ENCODE measurements at places on chromosomes 13 and 19.

- ATAC-seq, result no peak
Observed at GRCh38 chr13:110555601-110556223, 5.8 kb downstream of the RAB20 start.

DNA sequence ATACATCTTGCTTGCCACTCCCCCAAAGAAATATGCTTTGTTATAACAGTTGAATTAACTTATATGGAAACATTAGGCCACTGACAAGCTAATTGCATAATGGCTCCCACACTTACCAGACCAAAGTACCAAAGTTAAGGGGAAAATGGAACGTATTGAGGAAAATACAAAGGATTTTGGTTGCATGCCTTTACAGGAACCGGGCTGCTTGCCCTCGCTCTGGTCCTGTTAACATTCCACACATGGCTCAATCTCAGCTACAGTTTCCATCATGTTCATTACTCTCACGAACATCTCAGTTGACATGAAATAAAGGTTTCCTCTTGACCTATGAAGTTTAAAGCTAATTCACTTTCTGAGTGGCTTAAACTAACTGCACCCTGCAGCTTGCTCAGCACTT, 220.7 kb upstream of the RXFP2 start:
- ATAC-seq, result no peak

- no peak for ATAC-seq
Observed at GRCh38 chr13:73138276-73138637, 79.5 kb downstream of the KLF5 start.

- ATAC-seq, result peak; percentile 55
Observed at GRCh38 chr13:26222520-26223046, 469 bp upstream of the RNF6 start.

DNA sequence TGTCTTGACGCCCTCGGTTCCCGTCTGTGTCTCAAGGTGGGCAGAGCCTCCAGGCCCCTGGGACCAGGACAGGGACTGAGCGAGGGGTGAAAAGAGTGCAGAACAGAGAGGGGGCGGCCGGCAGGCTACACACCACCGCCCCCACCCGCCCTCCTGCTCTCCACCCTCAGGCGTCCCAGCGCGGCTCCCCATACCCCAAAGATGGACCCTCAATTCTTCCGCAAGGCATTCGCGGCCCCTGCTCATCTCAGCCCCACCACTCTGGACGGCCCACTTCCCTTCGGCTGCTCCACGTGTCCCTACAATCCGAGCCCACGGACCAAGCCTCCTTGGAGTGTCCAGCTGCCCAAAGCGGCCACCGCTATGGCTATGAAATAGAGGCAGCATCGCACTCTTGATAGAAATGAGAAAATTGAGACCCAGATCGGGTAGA, 1.8 kb downstream of the KLF16 start:
- no peak for ATAC-seq

DNA sequence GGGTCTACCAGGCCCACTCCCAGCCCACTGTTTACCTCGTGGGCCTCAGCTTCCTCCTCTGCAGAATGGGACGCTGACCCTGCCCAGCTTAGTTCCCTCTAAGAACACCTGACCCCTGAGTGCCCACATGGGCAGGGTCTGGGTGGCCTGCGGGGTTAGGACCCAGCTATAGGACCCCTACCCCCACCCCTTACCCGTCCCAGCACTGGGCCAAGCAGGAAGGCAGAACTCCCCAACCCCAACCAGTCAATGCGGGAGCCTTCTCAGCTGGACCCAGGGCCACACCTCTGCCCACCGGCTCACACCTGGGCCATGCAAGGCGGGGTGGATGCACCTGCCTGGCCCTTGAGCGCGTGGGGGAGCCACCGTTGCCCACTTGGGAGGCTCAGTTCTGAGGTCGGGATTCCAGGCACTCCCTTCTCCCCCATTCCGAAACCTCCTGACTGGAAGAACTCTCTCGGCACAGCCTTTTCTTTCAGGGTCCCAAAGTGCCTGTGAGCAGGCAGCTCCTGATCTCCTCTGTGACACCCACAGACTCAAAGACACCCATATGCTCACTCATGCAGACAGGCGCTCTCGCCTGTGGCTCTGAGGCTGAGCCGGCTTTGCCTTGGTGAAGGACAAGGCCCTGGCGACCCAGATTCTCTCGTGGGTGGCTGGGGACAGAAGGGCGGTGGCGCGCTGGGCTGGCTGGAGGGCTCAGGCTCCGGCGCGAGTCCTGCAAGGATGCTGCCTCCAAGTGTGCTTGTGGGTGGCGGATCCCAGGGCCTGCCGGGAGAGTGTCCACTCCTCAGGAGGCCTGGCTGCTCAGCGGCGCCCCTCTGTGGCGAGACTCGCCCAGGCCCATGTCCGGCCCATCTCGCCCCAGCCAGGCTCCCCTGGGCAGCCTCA, 27.9 kb upstream of the PARP4 start:
- ATAC-seq, result no peak

GRCh38 chr13:99391781-99392469, 84.7 kb upstream of the GPR183 start:
- no peak for ATAC-seq

- ATAC-seq, result peak; percentile 23
Observed at GRCh38 chr13:40981361-40981760, 37.8 kb downstream of the ELF1 start.

DNA sequence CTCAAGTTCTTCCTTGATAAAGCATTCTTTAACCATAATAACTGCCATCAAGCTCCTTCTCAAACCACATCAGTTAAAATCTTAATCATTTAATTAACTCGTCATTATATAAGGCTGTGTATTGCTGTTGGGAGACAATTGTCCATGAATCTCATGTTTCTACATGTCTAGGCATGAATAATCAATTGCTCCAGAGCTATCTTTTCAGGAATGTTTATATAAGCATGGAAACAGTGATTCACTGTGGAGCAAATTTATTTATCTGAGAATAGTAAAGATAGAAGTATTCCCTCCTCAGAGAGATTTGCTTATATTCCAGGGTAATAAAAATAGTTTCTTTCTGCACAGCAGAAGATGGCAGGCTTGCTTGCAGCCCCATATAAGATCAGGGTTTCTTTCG, 71.1 kb downstream of the CBY2 start:
- no peak for ATAC-seq

- ATAC-seq, result no peak
Observed at GRCh38 chr13:22432690-22433089, 748.1 kb upstream of the SGCG start.

DNA sequence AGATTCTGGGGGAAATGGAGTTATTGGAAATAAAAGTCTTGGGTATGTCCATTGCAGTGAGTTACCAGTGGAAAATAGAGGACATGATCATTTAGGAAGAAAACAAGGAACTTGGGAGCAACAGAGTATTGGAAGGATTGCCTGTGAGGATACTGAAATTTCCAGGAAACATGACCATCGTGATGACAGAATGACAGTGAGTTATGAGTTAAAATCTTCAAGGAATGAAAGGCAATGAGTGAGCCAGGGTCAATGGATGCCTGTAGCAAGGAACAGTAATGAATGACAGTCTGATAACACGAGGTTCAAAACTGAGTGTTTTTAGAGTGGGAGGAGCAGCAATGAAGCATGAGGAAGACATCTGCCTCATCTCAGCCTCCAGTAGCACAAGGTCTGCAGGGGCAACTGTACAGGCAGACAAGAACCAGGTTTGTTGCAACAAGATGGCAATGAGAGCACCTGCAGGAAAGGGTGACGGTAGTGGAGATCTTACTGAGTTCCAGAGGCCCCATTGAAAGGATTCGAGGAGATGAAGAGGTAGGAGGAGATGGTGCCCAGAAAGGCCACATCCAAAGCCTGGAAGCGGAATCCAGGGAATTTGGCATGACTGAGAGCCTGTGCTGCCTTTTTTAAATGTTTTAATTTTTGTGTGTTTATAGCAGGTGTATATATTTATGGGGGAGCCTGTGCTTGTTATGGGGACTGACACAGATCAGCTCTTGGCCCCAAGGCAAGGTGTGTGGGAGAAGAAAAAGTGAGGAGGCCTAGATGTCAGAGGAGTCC, 43.9 kb downstream of the N4BP2L1 start:
- ATAC-seq, result no peak

- ATAC-seq, result no peak
Observed at GRCh38 chr13:99028890-99029289, 51.0 kb upstream of the DOCK9 start.

DNA sequence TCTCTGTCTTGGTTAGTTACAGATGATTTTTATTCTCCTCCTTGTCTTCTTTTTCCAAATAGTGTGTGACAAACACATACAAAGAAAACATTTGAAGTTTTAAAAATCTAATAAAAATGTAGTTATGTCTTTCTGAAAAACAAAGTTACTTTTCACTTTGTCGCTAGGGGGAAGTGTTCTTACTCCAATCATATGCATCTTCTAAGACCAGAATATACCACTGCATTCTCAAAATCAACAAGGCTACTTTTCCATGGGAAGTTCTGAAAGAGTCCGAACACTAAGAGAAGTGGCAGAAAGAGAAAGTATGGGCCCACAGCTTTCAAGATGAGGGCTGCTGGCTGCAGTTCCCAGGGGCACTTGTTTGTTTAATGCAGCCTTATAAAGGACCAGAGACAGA, 208.9 kb downstream of the DCT start:
- ATAC-seq, result no peak

GRCh38 chr19:28486926-28487325, 726.0 kb downstream of the UQCRFS1 start:
- ATAC-seq, result no peak

DNA sequence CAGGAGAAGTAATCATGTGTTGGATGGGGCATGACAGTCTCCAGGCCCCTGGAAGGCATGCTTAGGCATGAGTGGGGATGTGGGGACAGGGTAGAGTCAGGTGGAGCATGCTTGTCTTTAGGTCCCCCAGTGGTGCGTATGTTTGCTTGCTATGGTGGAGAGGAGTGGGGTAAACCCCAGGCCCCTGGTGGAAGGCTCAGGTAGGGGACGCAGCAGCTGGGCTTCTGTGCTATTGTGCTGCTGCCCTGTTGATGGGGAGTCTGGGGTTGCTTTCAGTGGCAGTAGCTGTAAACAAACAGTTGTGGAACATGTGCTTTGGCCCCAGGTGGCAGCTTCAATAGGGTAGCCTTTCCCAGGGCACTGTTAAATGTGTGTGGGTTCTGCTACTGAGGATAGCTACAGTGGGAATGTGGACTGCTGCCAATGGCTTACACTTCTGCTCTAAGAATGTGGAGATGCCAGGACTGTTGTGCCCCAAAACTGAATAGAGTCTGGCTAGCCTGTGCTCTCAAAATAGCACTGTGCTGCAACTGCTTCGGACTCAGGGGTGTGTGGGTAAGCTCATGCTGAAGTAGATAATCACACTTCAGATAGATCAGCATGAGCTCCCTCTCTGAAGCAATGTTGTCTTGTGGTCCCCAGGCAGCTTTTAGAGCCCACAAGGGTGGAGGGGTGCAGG, 1257.3 kb downstream of the DIAPH3 start:
- ATAC-seq, result no peak

DNA sequence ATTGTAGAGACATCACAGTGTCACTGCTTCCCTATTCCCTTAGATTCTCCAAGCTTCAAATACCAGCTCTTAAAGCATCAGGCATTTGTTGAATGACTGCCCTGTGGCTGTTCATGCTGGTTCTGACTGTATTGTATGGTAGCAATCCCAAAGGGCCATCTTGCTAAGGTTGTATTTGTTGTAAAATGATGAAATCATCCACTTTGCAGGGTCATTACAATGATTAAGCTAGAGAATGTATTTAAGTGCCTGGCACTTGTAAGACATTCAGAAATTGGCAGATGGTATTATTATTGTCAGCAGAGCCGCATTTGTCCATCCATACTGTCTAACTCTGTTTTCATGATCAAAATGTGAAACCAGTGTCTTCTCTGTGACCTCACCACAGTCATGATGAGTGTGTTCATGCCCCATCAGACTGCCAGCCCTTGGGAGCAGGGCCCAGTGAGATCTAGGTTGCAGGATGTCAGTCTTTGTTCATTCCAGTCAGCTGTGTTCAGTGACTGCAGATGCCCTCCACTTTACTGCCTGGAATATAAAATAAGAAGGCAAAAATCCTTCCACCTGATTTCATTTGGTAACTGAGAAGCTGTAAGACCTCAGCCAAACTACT, 86.1 kb downstream of the DHRS12 start:
- no peak for ATAC-seq

DNA sequence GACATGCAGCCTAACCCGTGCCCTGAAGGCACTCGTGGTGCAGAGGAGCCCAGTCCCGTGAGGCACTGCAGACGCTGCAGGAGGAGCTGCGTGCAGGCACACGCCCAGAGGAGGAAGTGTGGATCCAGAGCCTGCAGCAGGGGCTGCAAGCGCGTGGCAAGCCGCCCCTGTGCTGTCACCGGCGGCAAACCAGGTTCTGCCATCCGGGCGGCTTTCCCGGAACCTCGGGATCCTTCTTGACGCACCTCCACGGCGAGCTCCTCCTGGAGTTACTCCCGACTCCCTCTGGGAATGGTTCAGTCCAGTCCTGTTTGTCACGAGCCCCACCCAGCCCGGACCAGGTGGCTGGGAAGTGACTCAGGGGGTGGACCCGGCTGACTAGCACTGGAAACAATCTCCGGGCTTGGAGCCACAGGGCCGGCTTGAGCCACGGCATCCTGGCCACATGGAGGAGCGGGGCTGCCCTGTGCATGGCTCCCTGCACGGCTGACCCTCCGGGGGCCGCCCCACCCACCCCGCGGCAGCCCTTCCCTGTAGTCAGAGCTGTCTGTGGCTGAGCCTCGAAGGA, 10.2 kb downstream of the DPP9 start:
- no peak for ATAC-seq

- ATAC-seq, result no peak
Observed at GRCh38 chr13:23718996-23719395, 148.8 kb downstream of the TNFRSF19 start.

DNA sequence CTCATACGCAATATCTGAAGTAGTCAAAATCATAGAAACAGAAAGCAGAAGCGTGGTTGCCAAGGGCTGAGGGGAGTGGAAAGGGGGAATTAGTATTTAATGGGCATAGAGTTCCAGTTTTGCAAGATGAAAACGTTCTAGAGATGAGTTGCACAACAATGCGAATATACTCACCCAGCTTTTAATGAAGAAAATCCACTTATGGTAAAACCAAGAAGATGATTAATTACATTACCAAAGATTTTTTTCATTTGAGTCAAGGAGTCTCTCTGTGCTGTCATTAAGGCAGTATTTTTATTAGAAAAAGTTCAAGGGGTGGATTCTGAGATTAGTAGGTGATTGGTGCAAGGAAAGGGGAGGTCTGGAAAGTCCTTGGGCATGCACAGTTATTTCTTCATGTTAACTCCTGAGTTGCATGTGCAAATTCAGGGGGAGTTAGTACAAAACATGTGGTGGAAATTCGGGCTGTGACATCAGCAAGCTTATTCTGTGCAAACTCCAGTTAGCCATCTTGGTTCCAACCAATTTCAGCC, 6.9 kb upstream of the CBY2 start:
- peak; percentile 82 for ATAC-seq

- no peak for ATAC-seq
Observed at GRCh38 chr13:35785576-35786303, 309.3 kb upstream of the MAB21L1 start.

DNA sequence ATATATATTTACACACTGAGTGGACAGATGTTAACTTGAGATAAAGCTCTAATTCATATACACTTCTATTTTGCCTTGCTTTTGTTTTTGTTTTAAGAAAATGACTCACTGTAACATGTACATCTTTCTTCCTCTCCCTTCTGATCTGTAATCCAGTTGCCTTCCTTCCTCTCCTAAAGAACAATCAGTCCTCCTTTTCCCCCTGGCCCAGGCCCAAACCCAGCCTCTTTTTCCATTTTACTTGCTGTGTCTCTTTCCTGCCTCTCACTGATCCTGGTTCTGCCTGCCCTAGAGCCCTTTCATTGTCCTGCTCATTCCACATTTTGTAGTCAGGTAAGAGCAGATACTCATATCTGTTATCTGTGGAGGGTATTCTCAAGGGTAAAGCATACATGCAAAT, 50.8 kb downstream of the ZAR1L start:
- ATAC-seq, result no peak

- ATAC-seq, result no peak
Observed at GRCh38 chr13:50910485-50910805, 854 bp downstream of the RNASEH2B start.

All from activated CD4-positive, CD25-positive, alpha-beta regulatory T cell treated with anti-CD3 and anti-CD28 coated beads, Interleukin-2, amount 50 U/mL, for 24 hours (primary cell).